ENCODE measurements at places on chromosomes 12 and 14.

GRCh38 chr12:23099604-23100003 is 474.6 kb downstream of the ETNK1 start:
- H3K27me3 ChIP-seq = no peaks in the 10 kb centered on the region
- no peaks in the 10 kb centered on the region for H3K36me3 ChIP-seq
- H3K27ac ChIP-seq = no peak overlapping the region
- H3K4me3 ChIP-seq = no peak overlapping the region
- H3K4me1 ChIP-seq = no peaks in the 10 kb centered on the region
- no peak for DNase-seq

DNA sequence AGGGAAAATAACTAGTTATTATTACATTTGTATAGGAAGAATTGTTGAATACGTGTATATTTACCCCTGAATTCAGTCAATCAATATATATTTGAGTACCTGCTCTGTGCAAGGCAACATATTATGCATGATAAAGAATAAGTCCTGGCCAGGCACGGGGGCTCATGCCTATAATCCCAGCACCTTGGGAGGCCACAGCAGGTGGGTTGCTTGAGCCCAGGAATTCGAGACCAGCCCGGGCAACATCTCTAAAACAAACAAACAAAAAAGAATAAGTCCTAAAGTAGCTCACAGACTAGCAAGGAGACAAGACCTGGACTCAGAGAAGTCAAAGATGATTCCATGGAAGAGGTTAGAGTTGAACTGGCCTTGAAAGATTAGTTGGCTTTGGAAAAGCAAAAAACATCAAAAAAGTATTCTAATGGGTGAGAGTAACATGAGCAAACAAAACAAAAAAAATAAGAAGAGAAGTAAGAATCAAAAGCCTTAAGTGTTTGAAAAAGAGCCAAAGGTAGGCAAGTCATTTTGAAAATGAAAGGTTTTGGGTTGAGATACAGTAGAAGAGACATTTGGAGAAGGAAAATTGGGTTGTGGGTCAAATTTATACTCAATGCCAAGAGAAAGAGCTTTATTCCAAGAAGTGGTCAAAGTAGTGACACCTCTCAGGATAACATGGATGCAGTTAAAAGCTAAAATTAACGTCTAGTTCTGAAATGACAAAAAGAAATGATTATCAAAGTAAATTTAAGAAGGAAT is 115.2 kb upstream of the BCAT1 start:
- H3K4me1 ChIP-seq = no peaks in the 10 kb centered on the region
- H3K27ac ChIP-seq = no peak overlapping the region
- no peak for DNase-seq
- no peak overlapping the region for H3K4me3 ChIP-seq

DNA sequence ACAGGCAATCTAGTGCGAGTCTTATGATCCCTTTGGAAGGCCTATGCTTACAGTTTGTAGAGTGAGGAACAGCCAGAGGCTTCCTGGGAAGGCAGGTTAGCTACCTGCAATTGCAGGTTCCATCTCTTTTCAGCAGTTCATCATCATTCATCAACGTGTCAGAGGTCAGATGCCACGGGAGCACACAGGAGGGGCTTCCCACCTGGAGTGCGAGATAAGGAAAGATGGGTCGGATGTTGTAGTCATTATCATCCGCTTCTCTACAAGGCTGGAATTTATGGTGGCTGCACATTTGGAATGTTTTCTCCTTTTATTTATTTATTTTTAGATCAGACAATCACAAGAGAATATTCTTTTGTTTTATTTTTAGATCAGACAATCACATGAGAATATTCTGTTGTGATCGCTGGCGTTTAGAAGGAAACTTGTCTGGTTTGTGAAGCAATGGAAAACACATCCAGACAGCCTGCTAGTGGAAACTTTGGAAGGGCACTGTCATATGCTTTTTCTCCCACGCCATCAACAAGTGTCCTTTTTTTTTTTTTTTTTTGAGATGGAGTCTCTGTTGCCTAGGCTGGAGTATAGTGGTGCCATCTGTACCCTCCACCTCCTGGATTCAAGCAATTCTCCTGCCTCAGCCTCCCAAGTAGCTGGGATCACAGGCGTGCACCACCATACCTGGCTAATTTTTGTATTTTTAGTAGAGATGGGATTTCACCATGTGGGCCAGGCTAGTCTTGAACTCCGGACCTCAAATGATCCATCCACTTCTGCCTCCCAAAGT is 1.9 kb upstream of the BICD1 start:
- no peaks in the 10 kb centered on the region for H3K27me3 ChIP-seq
- peaks cover 30% of the 10 kb centered on the region for H3K4me1 ChIP-seq
- peak overlapping the region; percentile 85 for H3K27ac ChIP-seq
- H3K4me3 ChIP-seq = no peak overlapping the region

GRCh38 chr12:116662612-116663144 is 75.2 kb downstream of the SPRING1 start:
- DNase-seq = no peak
- H3K36me3 ChIP-seq = no peaks in the 10 kb centered on the region
- peaks cover 14% of the 10 kb centered on the region for H3K4me1 ChIP-seq
- H3K27me3 ChIP-seq = no peaks in the 10 kb centered on the region
- H3K27ac ChIP-seq = peak overlapping the region; percentile 37

DNA sequence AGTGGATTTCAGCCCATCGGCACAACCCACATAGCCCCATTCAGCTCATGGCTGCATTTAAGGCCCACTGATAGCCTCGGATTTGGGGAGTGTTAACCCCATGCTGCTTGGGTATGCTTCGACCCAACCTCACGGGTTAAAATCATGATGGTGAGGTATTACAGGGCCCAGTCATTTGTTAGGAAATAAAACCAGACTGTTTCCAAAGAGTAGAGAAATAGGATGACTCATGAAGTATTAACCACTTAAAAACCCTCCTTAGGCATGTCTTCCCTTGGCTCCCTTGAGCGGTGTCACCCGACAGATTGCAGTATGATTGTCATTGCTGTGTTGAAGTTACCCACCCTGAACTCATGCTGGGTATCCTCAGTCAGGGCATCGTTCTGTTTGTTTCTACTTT is 289.1 kb downstream of the CACNA1C start:
- H3K36me3 ChIP-seq = no peaks in the 10 kb centered on the region
- no peak overlapping the region for H3K27ac ChIP-seq
- no peak for DNase-seq
- H3K27me3 ChIP-seq = no peaks in the 10 kb centered on the region

DNA sequence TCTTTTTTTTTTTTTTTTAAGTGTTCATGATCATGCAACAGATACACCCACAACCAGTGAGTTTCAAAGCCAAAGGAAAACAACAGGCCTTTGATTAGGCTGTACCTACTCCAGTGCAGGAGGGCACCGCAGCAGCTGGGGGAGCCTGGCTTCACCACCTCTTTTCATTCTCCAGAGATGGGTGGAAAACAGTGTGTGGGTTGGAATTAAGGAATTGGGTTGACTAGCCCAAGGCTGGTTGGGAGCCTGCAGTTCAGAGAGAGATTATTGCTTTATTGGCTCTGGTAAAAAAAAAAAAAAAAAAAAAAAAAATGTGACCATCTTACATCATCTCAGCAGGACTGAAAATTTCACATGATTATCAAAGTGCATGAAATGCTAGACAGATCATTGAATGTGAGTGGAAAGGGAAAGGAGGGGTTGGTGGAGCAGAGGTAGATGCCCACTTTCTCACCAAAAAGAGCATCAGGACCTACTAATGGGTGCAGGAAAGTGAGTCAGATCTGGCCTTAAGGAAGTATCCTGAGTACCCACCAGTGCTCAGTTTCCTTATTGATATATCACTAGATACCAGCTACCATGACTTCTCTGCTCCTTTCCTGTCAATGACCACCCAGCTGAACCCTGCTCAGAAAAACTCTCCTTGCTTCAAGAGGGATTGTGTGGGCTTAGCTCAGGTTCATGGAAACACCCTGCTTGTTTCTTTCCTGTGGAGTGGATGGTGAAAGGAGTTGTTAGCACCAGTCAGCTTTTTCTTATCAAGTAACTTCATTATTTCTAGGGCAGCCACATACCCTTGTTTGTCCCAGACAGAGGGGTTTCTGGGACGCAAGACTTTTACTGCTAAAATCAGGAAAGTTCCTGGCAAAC is 54.8 kb upstream of the DYRK2 start:
- no peak for DNase-seq
- no peak overlapping the region for H3K4me3 ChIP-seq
- no peak overlapping the region for H3K27ac ChIP-seq
- H3K36me3 ChIP-seq = no peaks in the 10 kb centered on the region
- H3K27me3 ChIP-seq = no peaks in the 10 kb centered on the region
- H3K4me1 ChIP-seq = no peaks in the 10 kb centered on the region

- DNase-seq = peak; percentile 64
- H3K27ac ChIP-seq = peak overlapping the region; percentile 86
- H3K4me3 ChIP-seq = no peak overlapping the region
- peaks cover 35% of the 10 kb centered on the region for H3K36me3 ChIP-seq
- H3K27me3 ChIP-seq = no peaks in the 10 kb centered on the region
- peaks cover 22% of the 10 kb centered on the region for H3K4me1 ChIP-seq
Observed at GRCh38 chr14:75147423-75148071, 20.7 kb upstream of the NEK9 start.

DNA sequence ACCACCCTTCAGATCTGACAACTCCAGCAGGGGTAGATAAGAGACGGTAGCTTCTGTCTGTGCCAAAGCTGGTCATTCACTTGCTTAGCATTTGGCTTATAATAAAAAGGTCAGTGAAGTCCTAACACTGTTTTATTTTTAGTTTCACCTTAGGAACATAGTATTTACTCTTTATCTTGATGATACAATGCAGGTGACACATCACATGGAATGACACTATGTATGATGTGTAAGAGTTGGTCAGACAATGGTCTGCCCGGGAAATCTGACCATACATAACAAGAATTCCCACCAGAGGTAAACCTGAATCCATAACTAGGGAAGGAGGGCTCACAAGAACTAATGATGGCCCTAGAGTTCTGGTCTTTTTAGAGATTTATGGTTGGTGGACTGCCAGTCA is 66.6 kb downstream of the IFNG start:
- no peak overlapping the region for H3K4me3 ChIP-seq
- no peaks in the 10 kb centered on the region for H3K36me3 ChIP-seq
- no peak overlapping the region for H3K27ac ChIP-seq

- no peak overlapping the region for H3K27ac ChIP-seq
- H3K36me3 ChIP-seq = peaks cover 25% of the 10 kb centered on the region
- no peak overlapping the region for H3K4me3 ChIP-seq
- H3K4me1 ChIP-seq = no peaks in the 10 kb centered on the region
Observed at GRCh38 chr14:102998393-102998792, 59.0 kb downstream of the CDC42BPB start.

DNA sequence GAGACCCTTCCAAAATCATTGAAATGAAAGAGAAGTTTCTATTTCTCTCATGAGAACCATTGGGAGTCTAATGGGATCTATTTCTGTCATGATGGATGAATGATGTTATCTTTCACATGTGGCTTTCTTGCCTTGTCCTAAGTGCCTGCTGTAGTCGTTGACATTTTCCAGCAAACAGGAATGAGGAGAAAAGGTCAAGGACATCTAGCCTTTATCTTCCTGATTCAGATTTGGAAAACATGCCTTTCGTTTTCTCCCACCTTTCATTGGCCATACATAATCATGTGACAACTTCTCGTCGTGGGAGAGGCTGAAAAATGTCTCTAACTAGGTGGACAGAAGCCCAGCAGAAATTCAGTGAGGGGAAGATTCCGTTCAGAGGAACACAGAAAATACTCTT is 94.5 kb downstream of the PCNX1 start:
- no peak for DNase-seq
- H3K27me3 ChIP-seq = no peaks in the 10 kb centered on the region
- no peaks in the 10 kb centered on the region for H3K4me1 ChIP-seq
- H3K4me3 ChIP-seq = no peak overlapping the region
- H3K36me3 ChIP-seq = no peaks in the 10 kb centered on the region

GRCh38 chr12:132356691-132357622 is 27.6 kb upstream of the GALNT9 start:
- H3K27me3 ChIP-seq = no peaks in the 10 kb centered on the region
- no peak overlapping the region for H3K4me3 ChIP-seq
- H3K36me3 ChIP-seq = no peaks in the 10 kb centered on the region
- DNase-seq = no peak
- no peak overlapping the region for H3K27ac ChIP-seq

DNA sequence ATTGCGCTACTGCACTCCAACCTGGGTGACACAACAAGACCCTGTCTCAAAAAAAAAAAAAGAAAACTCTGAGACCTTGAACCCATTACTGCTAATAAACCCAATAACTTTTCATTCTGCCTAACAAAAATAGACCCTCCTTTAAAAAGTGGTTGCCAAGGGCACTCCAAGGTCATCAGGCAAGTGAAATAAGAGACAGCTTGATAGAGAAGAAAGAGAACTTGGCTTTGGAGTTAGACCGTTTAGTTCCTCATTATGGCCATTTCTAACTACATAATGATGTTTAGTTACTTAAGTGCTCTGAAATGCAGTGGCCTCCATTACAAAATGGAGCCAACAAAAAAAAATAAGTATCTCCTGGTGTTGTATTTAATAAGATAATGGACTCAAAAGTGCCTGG is 55.9 kb downstream of the PHLDA1 start:
- DNase-seq = no peak
- H3K4me1 ChIP-seq = no peaks in the 10 kb centered on the region
- H3K27me3 ChIP-seq = no peaks in the 10 kb centered on the region
- no peak overlapping the region for H3K4me3 ChIP-seq

DNA sequence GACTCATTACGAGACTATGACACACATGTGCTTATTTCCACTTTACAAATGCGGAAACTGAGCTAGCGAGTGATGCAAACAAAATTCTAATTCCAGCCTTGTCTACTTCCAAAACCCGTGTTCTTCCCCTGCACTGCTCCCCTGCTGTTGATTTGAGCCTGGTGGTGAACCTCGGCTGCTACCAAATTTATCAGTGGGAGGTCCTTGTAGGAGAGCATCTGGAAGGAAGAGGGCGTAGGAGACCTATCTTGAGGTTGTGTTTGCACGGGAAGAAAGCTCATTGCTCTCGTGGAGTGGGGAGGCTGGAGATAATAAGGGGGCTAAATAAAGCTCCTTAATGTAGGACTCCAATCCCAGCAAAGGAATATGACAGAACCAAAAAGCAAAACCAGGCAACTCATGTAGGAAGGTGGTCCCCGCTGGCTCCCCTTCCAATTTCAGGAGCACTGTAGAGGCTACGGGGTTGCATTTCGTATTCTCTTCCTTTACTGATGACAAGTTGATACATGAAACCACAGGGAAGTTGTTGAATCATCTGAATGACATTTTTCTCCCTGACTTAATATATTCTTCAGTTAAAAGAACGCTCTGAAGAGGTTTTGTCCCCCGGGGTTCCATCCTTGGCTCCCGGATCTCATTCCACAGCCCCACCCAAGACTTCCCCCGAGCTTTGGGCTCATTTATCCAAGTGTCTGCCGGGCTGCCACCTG is 52.6 kb downstream of the FZD10 start:
- no peak for DNase-seq
- no peaks in the 10 kb centered on the region for H3K36me3 ChIP-seq
- H3K4me3 ChIP-seq = no peak overlapping the region
- H3K27ac ChIP-seq = no peak overlapping the region
- H3K27me3 ChIP-seq = peaks cover 17% of the 10 kb centered on the region
- no peaks in the 10 kb centered on the region for H3K4me1 ChIP-seq

- peaks cover 100% of the 10 kb centered on the region for H3K27me3 ChIP-seq
- H3K4me1 ChIP-seq = peaks cover 10% of the 10 kb centered on the region
- no peaks in the 10 kb centered on the region for H3K36me3 ChIP-seq
- H3K4me3 ChIP-seq = no peak within 1 kb of the TSS
- no peak for DNase-seq
Observed at GRCh38 chr12:54028314-54029201, at the start of gene HOXC6. TSS of gene HOXC6 (plus strand) at chr12:54028440. CDS start at chr12:54028522, 82 bp downstream.
